GM12878 (cell line): ENCODE measurements at places on chromosomes 4 and X.

DNA sequence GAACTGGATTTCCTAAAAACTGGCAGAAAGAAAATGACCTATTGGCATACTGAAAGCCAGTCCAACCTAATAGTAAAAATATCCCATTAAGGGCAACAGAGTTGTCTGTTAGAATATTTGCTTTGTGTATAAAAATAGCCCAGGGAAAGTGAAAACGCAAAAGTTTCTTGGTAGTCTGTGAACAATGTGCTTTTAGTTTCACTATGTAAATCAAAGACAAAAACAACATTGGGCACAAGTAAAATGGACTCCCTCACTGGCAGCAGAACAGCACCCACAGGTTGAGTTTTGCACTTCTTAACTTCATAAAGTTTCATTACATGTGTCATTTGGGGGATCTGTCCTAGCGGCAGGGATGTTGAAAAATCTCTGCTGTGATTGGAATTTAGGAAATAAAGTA lies 4.3 kb upstream of the FGG start:
- DNase-seq, result peak; percentile 47

GRCh38 chrX:17298564-17298963 lies 76.4 kb upstream of the NHS start:
- no peak for DNase-seq

- DNase-seq, result no peak
These were observed 133.1 kb downstream of the AKAP4 start for GRCh38 chrX:50067435-50068284.

DNA sequence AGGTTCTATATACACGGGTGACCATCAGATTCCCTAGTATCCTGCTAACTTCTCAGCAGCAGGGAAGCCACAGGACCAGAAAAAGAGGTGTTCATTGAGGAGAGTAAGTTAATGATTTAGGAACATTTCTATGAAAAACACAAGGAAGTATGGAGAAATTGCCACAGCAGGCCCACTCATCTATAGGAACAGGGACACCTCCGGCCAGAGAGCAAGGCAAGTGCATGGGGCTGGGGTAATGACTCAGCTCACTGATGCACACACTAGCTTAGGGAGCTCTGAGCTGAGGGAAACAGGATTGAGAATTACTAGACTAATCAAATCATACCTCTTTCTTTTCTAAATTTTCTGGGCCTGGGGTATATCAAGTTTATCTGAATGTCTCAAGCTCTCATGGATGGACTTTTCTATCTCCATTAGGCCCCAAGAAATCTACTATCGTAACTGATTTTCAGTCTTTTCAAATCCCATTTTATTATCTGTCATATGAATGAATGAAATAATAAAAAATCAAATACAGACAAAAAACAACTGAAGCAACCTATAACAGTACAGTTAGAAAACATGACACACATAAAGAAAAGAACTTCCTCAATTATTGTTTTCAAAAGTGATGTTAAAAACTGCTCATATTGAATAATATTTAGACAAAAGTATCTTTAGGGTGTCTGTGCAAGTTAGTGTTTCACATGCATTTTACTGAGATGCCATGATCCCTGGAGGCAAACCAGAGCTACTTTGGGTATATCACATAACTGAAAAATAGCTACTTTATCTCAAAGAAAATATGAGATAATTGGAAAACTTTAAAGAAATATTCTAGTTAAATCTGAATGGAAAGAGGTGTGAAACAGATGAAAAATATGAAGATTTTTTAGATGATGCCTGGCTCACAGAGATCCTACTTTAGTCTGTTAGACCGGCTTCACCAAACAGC lies 89.8 kb downstream of the FBXO8 start:
- no peak for DNase-seq

- no peak for DNase-seq
These were observed 67.1 kb downstream of the USP38 start for GRCh38 chr4:143251779-143252178.

DNA sequence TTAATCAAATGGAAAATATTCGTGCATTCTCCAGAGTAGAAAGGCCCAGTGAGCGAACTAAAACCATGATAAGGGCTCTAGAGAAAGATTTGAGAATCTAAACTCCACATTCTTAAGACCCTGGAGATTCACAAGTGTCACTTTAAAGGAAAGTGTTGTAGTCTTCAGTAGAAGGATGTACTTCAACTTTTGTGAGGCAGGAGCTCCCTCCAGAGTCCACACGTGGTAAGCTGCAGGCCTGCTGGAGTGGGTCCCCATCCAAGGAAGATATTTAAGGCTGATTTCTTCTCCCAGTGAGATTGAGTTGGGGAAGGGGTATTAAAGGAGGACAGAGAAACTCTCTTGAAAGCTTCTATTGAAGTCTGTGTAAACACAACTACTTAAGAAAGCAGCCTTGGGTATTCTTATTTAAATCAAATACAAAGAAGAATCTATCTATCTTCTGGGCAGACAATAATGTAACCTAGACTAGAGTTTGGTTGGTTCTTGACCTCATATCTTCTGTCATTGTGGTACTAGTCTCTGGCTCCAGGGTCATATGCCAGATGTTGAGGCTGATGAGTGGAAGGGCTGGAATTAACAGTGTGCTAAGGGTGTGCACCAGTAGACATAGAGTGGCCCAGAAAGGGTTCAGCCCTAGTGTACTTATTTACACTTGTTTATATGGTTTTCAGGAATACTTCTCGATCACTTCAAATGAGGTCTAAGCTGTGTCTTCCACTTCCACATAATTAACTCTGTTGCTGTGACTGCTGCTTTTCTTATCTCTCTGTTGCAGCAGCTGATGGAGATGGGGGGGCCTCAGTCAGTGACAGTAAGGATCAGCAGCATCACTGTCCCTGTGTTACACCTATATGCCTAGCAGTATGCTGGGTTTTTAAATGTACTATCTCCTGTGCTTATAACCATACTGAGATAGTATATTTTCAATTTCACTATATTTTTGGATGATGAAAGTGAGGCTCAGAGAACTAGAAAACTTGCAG lies 76.1 kb downstream of the HMGB2 start:
- no peak for DNase-seq

GRCh38 chrX:13899607-13900006 lies 82.7 kb upstream of the GPM6B start:
- no peak for DNase-seq

DNA sequence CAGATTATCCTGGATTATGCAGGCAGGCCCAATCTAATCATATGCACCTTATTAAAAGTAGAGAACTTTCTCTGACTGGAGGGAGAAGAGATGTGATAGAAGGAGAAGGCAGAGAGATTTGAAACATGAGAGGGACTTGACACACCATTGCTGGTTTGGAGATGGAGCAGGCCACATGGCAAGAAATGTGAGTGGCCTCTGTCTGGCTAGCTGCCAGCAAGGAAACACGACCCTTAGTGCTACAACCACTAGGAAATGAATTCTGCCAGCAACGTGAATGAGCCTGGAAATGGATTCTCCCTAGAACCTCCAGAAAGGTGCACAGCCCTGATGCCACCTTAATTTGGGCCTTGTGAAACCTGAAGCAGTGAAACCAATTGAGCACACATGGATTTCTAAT lies 79.5 kb upstream of the MBNL3 start:
- no peak for DNase-seq

DNA sequence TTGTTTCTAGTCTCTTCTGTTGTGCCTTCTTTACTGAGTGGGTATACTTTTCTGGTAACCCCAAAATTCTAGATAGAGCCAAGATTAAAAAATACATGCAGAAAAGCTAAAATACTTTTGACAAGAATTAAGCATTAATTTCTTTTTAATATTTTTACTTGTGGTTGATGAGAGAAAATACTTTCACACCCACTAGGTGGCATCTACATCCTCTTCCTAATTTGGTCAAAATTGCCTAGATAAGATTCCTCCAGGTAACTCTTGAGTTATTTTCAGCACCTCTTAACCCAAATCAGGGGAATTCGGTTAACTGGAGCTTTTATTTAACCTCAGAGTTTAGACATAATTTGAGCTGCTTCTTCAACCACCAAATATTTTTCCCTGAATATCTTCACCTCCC lies 28.4 kb upstream of the COX7B2 start:
- DNase-seq, result no peak

DNA sequence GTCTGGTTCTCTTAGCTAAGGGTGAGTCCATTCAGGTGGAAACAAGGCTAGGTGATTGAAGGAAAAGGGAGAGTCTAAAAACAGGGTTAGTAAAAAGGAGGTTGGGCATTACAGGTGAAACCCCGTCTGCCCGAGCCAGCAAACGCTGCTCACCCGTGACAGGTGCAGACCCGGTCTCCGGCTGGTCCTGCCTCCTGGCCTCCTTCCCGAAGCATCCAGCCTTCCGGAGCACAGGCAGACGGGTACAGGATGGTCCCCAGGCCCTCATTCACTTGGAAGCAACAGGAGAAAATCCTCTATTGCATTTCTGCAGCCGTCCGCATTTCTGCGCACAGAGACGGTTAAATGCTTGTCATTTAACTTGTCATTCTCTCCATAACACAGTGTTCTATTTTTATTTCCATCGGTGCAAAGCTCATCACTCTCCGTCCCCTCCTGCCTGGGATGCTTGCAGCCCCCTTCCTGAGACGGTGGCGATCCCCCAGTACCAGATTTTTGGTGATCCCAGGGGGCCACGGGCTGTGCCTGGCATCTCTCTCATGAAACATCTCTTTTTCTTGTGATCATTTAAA lies 90.8 kb upstream of the PPP2R3B start:
- no peak for DNase-seq

GRCh38 chr4:121360495-121360894 lies 20.3 kb downstream of the QRFPR start:
- no peak for DNase-seq

GRCh38 chr4:10226756-10227155 lies 110.2 kb upstream of the WDR1 start:
- DNase-seq, result no peak

- no peak for DNase-seq
These were observed 25.1 kb upstream of the SETD7 start for GRCh38 chr4:139581096-139581495.

- DNase-seq, result no peak
These were observed 93.3 kb downstream of the HMX1 start for GRCh38 chr4:8778291-8778690.

DNA sequence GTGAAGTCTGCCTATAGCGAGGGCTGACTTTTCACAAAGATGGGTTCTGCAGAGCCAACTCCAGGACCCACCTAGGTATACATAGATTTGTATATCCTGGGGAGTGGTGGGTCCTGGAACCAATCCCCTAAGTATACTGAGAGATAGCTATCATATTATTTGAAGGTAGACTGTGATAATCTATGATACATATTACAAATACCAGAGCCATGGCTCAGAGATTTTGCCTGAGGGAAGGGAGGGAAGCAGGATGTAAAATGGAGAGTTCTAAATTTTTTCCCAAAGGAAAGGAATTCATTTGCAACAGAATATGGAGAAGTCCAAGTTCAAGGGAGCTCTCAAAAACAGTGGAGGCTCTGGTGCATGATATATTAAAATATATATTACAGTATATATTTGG lies 7.2 kb downstream of the TCEAL3 start:
- no peak for DNase-seq

DNA sequence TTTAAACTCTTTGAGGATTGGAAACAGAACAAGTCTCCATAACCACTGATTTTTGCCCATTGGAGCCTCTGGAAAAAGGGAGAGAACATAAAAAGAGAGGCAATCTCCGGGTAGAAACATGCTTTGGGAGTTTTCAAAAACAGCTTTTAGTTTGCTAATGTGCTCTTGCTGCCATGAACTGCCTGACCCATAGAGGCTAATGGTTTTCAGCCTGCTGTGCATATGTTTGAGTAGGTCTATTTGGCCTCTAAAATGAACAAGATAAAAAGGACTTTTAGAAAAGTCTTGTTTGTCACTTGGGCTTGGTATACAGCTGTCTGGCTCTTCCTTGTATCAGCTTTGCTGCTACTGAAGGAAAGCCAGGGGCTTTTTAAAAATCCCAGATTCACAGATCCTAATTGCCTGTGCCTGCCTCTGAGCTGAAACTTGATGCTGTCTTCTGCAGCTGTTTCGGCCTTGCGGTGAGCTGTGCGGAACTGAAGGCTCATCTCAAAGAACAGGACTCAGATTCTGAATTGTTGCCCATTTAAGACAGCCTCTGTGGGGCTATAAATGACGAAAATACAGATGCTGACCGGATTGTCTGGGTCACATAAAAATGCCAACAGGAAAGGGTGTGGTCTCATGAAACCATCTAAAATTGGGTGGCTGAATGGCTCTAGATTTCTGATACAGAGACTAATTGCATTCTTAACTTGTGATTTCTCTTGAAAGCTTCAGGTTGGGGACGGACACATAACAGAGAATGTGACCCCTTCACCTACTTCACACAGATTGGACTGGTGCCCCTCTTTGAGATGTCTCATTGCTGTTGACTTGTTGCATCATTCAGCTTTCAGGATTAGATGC lies 18.4 kb upstream of the ZNF41 start:
- DNase-seq, result no peak

- no peak for DNase-seq
These were observed 2.4 kb upstream of the SLIT2 start for GRCh38 chr4:20249333-20249732.

DNA sequence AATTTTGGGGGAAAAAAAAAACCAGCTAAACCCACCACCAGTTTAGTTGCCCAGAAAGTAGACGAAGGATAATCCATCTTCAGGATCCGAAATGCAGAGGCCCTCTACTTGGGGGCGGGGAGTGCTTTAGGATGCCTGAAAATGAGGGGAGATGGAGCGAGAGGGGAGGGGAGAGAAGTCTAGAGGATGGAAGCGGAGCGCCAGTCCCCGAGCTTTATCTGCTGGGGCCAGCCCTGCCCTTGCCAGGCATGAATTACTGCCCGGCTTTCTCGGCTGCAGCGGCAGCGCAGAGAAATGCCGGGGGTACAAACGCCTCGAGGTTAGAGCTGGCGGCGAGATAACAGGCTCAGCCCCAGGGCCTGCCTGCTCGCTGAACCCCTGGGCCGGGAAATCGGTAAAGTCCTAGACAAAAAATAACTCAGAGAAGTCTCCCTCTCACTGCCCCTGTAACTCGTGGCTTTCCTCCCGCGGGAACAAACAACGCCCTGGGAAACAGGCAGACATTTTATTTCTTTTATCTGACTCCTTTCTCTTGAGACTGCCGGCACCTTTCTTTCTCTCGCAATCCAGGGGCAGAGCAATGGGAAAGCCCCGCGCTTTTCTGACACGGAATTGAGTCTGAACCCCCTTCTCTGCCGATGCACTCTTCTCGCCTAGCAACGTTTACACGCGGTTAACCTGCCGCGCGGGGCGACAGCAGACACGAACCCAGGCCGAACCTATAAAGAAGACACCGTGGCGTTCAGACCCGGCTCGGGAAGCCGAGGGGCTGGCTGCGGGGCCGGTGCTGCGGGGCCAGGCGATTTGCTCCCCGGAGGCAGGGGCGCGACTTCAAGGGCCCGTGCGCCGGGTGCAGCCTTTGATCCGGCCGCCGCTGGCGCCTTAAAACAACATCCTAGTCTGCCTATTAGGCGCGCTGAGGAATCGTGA lies 3.1 kb upstream of the MSX1 start:
- DNase-seq, result no peak

DNA sequence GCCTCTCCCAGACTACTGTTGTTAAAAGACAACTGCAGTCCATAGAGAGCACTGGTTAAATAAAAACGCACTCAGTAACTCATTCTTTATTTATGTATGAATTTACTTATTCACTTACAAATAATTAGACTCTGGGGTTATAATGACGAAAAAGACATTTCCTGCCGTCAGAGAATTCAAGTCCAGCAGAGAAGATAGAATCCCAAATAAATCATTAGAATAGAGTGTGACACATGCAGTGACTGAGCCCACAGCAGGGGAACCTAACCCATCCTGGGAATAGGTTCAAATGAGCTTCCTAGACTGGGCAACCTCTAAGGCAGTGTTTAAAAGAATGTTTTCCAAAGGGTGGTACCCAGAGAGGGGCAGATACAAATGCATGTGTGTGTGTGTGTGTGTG lies 53.9 kb downstream of the FGFBP1 start:
- DNase-seq, result no peak
